Tracheal epithelial cell (primary cell): ENCODE measurements at places on chromosomes 3 and 15. TPM values are rescaled to one million over a fixed set of nuclear protein-coding genes. Genes with fewer than 3 reads are reported as not detected.

Gene GOLGA6B
- total RNA-seq, result not detected in 2 replicates

Gene FBXW12
- not detected in 2 replicates for total RNA-seq

Gene DLL4
- under 0.01 TPM in 1 of 2 replicates, not detected in the other for total RNA-seq

Gene SOX14
- not detected in 2 replicates for total RNA-seq

Gene LHFPL4
- total RNA-seq, result not detected in 2 replicates

Gene PRR20G
- total RNA-seq, result not detected in 2 replicates

Gene PSTPIP1
- 0.72 TPM in 1 of 2 replicates, not detected in the other for total RNA-seq

Gene SEC61A1
- total RNA-seq, result 177 and 230 TPM in 2 replicates
